ENCODE measurements at places on chromosomes 6 and 20.

GRCh38 chr20:63351811-63352591, 9.1 kb downstream of the CHRNA4 start:
- no peak for DNase-seq

DNA sequence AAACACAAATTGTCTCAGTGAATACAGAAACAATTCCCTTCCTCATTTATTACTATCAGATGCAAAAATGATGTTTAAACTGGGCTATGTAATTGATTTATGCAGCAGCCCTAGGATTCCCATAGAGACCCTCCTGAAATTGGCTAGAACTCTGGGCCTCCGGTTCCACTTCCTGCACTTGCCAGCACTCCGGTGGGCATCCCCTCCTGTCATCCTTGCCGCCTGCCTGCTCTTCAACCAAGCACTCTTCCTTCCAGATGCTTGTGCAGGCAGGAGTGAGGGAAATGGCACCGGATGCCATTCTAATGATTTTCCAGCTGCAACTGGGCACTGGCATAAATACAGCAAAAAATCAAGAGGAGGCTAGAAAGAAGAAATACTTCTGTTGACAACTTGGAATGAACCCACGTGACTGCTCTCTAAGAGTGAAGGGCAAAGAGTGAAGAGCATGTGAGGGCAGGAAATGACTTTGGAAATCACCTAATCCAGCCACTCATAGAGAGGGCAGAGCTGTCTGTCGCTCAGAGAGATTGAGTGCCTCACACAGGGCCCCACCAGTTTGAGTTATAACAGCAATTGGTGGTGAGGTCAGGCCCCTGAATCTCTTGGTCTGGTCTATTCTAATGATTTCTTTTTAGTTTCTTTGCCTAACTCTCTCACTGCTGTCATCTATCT, 3.7 kb upstream of the NEDD9 start:
- no peak for DNase-seq

- DNase-seq = no peak
These were observed 159.7 kb upstream of the MCHR2 start for GRCh38 chr6:100153636-100154275.

DNA sequence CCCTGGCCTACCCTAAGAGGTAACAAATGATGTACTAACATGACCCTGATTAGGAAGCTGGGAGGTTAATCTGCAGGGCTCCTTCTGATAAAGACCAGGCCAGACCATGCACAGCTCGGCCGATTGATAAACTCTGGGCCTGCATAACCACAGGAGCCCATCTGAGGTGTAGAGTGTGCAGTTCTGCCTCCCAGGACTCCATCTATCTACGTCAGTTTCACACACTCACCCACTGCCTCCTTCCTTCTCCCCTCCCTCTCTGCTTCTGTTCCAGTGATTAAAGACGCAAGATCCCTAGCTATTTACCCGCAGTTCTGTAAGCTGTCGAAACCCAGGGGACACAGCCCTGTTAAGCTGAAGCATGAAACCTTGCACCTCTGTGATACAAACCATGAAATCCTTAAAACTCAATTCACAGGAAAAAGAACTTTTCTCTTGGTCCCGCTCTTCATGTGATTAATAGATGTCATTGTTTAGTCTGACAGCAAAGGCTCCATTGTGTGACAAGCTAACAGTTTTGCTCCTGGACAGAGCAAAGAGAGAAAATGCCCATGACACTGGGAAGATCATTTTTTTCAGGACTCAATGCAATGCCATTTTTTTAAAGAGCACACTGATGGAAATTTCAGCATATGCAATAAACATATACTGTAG, 470.6 kb downstream of the MAFB start:
- DNase-seq = no peak

GRCh38 chr6:37473364-37474095, 26.2 kb downstream of the CCDC167 start:
- DNase-seq = no peak

- DNase-seq = peak; percentile 95
These were observed at the start of gene ZBTB24 for GRCh38 chr6:109482905-109483734. Gene ZBTB24 (minus strand): TSS chr6:109483219. CDS start chr6:109482026, 1,193 bp downstream.

DNA sequence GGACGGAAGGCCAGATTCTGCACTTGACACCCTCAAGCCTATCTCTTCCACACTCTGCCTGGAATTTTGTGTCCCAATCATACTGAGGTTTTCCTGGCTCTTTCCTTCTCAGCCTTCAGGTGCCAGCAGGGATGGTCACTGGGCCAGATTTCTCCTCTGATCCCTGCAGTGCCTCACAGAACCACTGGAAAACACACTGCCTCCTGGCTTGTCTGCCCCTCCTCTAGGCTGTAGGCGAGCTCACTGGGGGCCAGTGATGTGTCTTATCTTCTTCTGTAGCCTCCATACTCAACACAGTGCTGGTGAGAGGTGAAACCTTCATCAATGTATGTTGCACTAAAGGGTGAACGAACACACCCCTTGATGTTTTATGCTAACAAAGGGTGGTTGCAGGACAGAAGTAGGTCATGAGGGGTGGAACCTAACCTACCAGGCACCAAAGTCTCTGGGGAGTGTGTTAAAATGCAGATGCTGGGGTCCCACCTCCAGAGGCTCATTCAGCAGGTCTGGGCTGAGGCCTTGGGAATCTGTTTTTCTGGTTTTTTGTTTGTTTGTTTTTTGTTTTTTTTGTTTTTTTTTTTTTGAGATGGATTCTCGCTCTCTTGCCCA, 80.3 kb downstream of the CDH26 start:
- DNase-seq = no peak

GRCh38 chr20:59526242-59527225, 77.8 kb upstream of the PHACTR3 start:
- peak; percentile 35 for DNase-seq

DNA sequence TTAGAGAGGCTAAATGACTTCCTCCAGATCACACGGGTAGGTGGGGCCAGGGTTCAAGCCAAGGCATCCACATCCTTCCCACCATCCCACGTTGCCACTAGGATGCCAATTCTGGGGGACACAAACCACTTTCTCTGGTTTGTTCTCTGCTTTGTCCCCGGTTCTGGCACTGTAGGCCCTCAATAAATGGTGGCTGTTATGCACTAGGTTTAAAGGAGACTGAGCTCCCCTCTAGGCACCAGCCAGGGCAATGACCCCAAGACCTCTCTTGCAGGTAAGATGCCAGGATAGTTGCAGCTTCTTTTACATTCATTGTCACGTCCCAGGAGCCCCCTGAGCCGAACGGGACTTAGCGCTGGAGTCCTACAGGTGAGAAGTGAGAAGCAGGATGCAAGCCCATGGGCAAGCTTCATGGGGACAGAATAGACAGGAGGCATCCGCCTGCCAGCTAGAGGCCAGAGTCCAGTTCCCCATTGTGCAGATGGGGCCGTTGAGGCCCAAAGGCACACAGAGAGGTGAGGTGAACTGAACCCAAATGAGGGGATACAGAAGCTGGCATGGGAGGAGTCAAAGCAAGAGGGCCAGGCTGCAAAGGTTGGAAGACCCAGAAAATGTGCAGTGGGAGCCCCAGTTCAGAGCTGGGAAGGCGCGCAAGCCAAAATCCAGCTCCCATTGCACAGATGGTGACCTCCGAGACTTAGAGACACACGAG, 677 bp downstream of the PXMP4 start:
- no peak for DNase-seq

GRCh38 chr6:130050230-130050629, 31.8 kb downstream of the L3MBTL3 start:
- DNase-seq = no peak
